ENCODE measurements at places on chromosomes 3 and 15. TPM values are rescaled to one million over a fixed set of nuclear protein-coding genes. Genes with fewer than 3 reads are reported as not detected.

The DRD3 gene
- not detected for total RNA-seq

The ISLR gene
- total RNA-seq: not detected

The USP4 gene
- total RNA-seq: 61.3 TPM

The RUBCN gene
- 25.8 TPM for total RNA-seq

The TM4SF18 gene
- total RNA-seq: 142 TPM

The OCA2 gene
- not detected for total RNA-seq

The LHFPL4 gene
- total RNA-seq: not detected

The ASB14 gene
- total RNA-seq: not detected

The ZBBX gene
- not detected for total RNA-seq

The PRR20G gene
- total RNA-seq: not detected

The GCNT3 gene
- total RNA-seq: not detected

The EPHA3 gene
- not detected for total RNA-seq

The HGD gene
- total RNA-seq: 0.44 TPM

The FAM81A gene
- total RNA-seq: 1.2 TPM

The ECE2 gene
- total RNA-seq: not detected

The DENND6A gene
- total RNA-seq: 31.0 TPM

The RBM15B gene
- total RNA-seq: 38.3 TPM

The AGBL1 gene
- not detected for total RNA-seq

The SLC6A1 gene
- total RNA-seq: not detected

The INKA1 gene
- total RNA-seq: 26.5 TPM

The SLC22A14 gene
- not detected for total RNA-seq

The LRRC31 gene
- total RNA-seq: not detected

The USP8 gene
- total RNA-seq: 47.0 TPM

The WDR93 gene
- not detected for total RNA-seq

The RNU5B-1 gene
- total RNA-seq: not detected

The MCF2L2 gene
- total RNA-seq: 1.1 TPM

The FRMD5 gene
- total RNA-seq: 18.2 TPM

The PSTPIP1 gene
- total RNA-seq: not detected

The SIDT1 gene
- total RNA-seq: not detected

The ACTRT3 gene
- total RNA-seq: 5.1 TPM

The GOLGA6D gene
- total RNA-seq: not detected

The SERPINI2 gene
- total RNA-seq: not detected

The TMEM212 gene
- total RNA-seq: not detected

The C3orf85 gene
- not detected for total RNA-seq

The KLHL40 gene
- total RNA-seq: not detected

The ISL2 gene
- total RNA-seq: not detected

The DPPA4 gene
- total RNA-seq: not detected

The GNAT1 gene
- 0.78 TPM for total RNA-seq

The SLC12A1 gene
- not detected for total RNA-seq

The BBX gene
- 43.4 TPM for total RNA-seq

Measured in endothelial cell of umbilical vein (primary cell).